ENCODE measurements at places on chromosomes 6 and 20.

GRCh38 chr6:77038807-77039206, 424.5 kb downstream of the HTR1B start:
- DNase-seq = no peak

DNA sequence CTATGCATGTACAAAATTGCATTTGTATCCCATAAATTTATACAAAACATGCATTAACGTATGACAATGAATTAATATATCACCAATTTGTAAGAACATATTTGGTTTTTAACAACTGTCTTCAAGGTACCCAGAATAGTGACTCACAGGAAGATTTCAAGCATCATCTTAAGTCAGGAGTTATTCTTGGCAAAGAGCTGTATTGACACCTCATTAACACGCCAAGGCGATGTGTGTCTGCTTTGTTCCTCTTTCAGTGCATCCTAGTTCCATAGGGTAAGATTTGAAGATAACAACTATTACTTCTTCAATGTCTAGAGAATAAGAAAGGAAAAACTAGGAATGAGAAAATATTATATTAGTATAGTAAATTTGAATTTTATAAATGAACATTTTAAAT, 35.8 kb upstream of the TPD52L1 start:
- DNase-seq = no peak

DNA sequence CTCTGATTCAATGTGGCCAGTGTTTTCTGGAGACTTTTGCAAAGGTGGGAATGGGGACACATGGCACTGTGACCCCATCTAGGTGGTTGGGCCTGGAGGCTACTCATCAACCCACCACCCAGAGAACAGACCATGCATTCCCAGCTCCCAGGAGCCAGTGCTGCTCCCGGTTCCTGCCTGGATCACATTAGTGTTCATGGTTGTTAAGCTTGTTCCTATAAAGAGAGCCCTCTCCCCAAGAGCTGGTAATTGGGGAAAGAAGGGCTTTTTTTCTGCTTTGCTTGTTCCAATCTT, 102.0 kb downstream of the PHACTR3 start:
- DNase-seq = no peak

DNA sequence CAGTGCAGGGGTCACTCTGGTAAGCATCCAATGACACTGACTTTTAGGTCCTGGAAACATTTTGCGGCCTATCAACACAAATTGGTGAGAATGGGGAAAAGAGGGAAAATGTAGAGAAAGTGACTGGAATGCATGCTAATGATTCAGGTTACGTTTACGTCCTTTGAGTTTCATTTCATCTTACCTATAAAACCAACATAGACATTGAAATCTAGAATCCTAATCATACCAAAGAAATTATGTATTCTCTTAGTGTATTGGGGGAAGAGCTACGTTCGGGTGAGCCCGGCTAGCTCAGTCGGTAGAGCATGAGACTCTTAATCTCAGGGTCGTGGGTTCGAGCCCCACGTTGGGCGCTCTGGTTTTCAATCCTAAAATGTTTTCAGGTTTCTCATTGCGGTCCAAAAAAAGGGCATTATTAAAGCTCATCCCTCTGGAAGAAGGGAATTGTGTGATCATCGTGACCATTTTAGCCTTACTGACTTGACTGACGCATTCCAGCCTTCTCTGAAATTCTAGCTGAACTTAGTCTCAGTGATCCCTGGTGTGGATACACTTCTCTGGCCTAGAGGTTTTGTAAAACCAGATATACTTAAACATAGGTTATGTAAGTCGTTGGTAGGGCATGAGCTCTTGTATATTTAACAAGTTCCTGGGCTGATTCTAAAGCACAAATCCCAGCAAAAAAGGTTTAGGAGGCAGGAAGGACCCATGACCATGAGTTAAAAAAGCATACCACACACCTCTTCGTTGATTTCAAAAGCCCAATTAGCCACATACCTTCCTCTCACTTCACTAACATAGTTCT, 18.3 kb downstream of the HMGN4 start:
- DNase-seq = peak; percentile 75

DNA sequence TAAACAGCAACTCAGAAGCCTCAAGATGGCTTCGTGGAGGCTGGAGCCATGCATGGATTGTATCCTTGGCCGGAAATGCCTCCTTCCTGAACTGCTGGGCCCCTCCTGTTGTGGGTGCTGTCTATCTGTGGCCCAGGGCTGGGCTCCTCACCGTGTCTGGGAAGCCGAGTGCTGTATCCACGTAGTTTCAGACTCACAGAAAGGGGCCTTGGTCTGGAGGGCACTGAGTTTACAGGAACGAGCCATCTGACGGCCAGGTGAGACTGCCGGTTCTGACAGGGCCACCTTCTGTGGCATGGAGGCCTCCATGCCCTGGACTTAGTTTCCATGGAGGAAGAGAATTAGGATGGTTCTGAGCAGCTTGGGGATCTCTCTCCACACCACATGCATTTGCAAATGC, 142.2 kb downstream of the ERMARD start:
- DNase-seq = peak; percentile 30

DNA sequence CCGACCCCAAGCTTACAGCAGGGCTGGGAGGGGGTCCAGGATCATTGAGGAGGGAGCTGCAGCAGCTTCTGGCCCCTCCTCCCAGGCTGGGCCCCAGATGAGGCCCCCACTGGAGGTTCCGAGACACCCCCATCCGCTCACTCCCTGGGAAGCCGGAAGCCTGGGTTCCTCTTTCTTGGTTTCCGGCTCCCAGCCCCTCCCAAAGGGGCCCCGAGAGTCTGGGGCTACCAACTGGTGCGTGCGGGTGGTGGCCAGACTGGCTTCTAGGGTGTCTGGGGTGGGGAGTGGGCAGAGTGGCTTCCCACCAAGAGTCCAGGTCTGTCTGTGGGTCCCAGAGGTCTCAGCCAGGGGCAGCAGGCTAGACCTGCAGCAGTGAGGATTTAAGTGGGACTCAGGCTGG, 2.2 kb downstream of the RGS19 start:
- no peak for DNase-seq

DNA sequence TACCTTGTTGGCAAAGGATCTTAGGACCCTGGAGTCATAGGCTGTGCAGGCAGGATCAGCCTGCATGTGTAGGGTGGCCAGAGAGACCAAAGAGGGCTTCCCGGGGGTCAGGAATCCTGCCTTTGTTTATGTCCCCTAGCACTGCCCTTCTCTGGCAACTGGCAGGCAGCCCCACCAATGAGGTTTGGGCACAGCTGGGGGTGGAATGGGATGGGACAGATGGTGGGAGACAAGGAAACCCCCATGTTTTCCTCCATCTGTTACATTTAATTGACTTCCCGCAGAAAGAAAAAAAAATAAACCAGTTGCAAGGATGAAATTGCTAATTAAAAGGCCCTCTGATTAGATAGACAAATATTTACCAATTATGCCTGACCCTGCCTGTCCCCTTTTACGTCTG, 27.6 kb downstream of the CD40 start:
- DNase-seq = no peak

- no peak for DNase-seq
These were observed 823.9 kb downstream of the PHF3 start for GRCh38 chr6:64459411-64459944.

DNA sequence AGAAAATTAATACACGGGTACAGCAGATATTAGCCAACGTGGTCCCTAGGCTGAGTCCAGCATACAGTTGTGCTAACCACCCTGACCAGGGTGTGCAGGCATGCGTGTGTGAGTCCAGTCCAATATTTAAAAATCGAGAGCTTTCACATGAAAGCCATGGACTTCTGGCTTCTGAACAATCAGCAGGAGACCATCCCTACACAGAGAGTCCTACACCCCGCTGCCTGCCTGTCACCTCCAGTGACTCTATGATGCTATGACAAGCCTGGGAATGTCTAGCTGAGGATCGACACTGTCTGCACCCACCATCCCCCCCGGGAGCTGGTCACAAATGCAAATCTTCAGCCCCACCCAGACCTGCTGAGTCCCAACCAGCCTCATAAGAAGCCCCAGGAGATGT, 7.9 kb downstream of the ACSS1 start:
- DNase-seq = peak; percentile 56

- DNase-seq = no peak
These were observed 249.0 kb upstream of the OPRM1 start for GRCh38 chr6:153790048-153790447.

DNA sequence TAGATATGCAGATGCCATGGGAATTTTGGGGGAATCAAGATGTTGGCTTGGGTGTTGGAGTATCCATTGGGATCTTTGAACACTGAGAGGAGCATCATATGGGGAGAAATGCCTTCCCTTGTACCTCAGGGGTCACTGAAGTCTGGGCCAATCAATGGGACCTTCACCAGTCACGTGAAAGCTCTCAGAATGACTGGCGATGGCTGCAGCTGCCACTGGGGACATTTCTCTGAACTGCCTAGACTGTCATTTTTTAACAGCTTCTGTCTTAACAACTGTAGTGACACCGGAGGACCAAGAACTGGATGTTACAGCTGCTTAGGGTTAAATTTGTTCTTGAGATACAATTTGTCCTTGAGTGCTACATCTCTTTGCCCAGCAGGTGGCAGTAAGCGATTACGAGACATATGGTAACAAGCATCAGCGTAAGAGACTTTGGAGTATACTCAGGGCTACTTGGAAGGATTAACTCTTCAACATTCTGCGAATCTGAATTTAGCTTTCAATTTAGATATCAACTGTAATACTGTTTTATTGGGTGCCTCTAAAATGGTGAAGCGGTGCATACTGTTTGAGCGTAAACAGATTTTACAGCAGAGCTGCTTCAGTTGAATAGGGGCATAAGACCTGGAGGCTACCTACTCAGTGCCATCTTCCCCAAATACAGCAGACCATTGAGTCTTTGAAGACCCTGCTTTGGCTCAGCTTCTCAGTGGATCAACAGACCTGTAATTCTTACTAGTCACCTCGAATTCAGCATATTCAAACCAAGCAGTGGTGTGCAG, 36.0 kb downstream of the CCN2 start:
- no peak for DNase-seq

DNA sequence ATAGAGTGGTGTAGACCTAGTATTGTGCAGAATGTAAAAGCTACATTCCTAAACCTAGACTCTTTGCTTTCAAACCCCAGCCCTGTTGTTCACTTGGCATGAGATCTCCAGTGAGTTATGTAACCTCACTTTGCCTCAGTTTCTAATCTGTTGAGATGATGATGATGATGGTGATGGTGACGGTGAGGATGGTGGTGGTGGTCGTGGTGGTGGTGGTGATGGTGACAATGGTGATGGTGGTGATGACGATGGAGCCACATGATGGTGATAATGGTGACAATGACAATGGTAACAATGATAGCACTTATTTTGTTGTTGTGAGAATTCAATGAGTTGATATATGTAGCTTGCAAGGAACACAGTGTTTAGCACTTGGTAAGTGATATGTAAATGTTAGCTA, 80.3 kb downstream of the FAXC start:
- no peak for DNase-seq

GRCh38 chr6:137810554-137811120, 56.4 kb upstream of the TNFAIP3 start:
- no peak for DNase-seq

DNA sequence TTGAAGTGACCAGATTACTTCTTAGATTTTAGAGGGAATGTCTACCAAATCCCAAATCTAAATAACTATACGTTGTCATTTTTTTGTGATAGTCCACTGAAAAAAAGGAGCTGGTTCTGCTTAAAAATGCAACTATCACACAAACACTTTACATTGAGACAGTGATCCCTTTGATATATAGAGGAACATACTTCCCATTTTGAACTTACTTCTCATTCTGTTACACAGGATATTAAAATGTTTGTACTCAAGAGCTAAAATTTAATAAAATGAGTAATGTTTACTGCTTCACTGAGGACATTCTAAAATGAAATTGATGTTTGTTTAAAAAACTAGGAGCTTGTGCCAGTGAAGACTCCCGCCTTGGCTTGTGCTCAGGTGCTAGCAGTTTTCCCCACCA, 174.1 kb downstream of the CARMIL1 start:
- no peak for DNase-seq

GRCh38 chr6:4295058-4295782, 159.8 kb upstream of the ECI2 start:
- DNase-seq = no peak

- no peak for DNase-seq
These were observed 188.6 kb downstream of the DTNBP1 start for GRCh38 chr6:15474196-15474595.

DNA sequence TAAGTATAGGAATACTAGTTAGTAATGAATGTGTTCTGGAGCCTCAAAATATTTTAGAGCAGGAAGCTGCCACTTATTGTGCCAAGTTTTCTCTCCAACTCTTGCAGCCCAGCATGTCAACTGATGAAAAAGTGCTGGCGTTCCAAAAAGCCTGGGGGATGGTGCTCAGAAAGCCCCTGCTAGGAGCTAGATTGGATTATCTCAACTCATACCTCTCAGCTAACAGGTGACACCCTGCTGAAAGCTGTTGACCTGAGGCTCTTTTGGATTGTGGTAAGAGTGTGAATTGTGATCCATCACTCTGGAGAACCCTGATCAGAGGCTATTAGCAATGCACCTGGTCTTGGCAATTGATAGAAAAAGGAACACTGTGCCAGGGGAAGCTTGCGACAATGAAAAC, 580.4 kb downstream of the EYS start:
- no peak for DNase-seq

DNA sequence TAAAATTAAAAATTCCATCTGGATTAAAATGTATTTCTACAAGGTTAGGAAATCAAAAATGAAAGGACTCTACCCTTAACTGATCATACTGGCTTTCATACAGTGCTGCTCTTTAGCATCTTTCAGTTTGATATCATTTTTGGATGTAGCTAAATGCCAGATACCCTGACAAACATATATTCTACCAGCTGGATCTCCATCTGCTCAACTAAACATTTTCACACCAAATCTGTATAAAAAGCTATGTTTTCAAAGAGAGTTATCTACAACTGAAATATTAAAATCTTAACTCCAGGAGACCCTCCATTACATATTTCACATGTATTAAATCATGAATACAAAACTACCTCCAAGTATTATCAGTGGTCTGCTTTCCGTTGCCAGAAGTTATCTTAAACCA, 95.7 kb downstream of the EPHA7 start:
- DNase-seq = no peak

GRCh38 chr6:101716810-101717209, 323.3 kb downstream of the GRIK2 start:
- no peak for DNase-seq

- no peak for DNase-seq
These were observed 32.3 kb downstream of the YTHDF1 start for GRCh38 chr20:63183422-63184146.

DNA sequence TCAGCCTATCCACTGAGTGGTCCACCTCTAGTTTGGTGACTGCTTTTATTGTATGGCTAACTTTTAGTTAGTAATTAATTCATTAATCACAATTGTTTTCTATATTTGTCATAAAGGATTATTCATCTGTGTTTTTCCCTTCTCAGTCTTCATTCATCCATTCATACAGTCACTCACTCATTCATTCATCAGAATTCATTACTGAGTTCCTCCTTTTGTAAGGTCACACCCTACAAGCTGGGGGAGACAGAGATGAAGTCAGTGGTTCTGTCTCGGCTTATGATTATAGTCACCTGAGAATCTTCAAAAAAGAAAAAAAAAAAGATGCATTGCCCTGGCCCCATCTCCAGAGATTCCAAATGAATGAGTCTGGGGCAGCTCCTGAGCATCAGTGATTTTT, 257.1 kb downstream of the ADGB start:
- DNase-seq = no peak
